D341Med (cell line): ENCODE measurements at places on chromosomes 2 and 18.

- no peak for DNase-seq
Observed at GRCh38 chr2:236216711-236217110, 47.5 kb downstream of the ASB18 start.

GRCh38 chr18:6553234-6553900, 138.7 kb upstream of the L3MBTL4 start:
- DNase-seq, result no peak

DNA sequence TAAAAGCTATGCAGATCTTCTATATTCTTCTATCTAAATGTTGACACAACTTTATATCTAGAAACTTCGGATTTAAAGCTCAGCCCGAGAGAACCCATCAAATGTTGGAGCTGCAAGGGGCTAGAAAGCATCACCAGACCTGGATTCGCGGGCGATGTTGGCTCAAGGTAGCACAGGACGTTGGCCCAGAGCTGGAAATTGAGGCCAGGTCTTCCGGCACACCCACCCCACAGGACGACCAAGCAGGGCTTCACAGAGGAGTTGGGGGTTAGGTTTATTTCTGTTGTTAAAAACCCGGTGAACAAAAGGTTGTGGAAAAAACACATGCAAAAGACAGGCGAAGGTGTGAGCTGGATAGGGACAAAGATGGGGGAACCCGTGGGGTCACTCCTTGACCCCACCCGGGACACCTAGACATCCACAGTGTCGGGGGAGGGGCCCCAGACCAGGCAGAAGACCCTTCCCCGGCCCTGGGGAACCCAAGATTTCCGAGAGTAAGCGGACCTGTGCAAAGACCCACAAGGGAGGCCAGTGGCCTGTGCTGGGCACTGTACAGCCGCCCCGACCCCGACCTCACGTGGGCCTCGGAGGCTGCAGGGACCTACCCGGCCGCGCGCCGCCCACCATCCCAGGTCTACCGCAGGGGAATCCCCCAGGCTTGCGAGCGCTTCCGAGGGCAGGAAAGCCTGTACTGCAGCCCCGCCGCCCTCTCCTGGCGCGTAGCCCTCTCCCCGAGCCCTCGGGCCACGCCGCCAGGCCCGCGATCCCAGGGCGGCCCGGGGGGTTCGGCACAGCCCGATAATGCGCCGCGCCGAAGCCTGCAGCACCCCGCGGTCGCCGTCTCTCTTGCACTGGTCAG, 1.8 kb upstream of the AGBL5 start:
- DNase-seq, result peak; percentile 78

DNA sequence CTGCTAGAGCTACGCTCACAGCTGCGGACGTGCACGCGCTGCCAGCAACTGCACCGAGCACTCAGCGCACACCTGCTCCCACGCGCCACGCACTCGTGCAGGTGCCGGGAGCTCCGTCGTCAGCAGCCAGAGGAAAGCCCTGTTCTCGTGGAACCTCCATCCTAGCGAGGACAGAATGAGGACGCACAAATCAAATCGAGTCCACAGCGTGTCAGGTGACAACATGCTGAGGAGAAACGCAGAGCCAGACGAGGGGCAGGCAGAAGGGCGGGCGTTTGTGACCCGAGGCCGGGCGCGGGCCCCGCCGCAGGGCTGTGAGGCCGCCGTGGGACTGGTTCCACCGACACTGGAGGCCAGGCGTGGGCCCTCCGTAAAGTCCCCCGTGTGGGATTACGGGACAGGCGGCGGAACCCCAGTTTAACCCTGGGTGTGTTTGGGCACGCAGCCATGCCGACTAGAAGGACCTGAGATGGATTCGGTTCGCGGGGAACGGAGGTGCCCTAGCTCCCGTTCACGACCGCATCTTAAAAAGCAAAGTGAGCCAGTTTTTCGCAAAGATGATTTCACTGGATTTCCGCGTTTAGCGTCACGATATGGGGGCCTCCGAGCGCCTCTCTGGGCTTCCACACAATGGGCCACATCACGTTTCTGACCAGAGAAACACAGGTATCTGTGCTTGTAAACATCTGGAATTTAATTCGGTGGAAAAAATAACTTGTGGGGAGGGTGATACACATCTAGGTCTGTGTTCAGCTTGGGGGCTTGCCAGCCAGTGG, 26.9 kb upstream of the ALKAL2 start:
- no peak for DNase-seq

DNA sequence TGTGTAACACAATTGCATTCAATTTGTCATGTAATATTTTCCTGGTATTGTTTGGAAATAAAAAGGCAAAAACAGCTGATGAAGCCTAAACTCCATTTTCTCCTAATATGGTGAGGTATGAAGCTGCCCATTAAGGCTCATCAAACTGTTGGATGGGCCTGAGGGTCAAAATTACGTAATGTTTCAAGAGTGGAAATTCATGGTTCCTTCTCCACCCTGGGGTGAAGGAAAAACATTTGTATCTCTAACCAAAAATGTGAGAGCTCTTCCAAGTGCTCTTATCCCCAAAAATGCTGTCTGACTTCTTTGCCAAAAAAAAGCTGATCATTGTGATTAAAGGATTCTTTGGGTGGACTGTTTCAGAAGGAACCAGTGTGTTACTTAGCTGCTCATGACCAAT, 91.8 kb downstream of the ARHGAP28 start:
- no peak for DNase-seq

DNA sequence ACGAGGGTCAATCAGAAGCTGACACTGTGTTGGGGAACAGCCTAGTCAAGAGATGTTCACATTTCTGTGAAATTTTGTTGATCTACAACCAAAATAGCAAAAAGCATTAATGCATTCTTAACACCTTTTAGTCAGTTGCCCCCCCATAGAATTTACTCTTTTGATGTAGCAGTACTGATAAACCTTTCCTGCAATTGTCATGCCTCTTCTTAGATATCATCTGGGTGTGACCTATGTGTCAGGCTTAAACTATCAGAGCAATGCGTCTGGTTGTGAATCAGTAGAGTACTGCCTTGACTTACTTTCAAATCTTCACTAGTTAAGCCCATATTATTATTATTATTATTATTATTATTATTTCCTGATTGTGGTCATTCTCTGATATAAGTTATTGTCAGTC, 61.9 kb downstream of the GREB1L start:
- no peak for DNase-seq

- no peak for DNase-seq
Observed at GRCh38 chr2:226308323-226308680, 491.3 kb downstream of the IRS1 start.

DNA sequence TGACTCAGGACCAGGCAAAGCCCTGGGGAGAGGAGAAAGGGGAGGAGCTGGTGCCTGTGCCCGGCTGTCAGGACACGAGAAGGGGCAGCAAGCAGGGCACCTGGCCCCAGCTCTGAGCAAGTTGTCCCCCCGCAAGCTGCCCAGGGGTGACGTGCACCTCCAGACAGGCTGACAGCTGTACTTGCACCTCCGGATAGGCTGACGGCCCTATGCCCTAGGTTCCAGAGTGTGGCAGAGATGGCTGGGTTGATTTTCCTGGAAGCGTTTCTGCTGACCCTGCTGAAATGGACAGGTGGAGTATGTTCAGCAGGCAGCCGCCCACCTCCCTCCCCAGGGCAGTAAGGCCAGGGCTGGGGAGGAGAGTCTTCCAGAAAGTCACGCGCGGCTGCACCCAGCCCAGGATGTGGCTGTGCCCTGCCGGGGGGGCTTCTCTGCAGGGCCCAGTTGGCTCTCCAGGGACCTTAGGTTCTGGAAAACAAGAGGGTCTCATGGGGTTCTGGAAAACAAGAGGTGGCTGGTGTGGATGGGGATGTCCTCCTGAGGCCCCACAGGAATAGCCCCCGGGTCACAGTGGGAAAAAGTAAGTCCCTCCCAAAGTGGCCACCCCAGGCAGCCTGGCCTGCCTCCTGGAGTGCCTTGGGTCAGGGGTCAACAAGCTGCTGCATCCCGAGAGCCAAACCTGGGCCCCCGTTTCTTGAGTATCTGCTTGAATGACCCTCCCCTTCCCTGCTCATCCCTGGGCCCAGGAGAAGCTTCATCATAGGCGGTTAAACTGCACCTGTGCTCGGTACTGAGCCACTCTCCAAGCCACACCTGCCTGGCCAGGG, 71.4 kb upstream of the OTOS start:
- no peak for DNase-seq

GRCh38 chr2:12070153-12070552, 323.7 kb downstream of the LPIN1 start:
- no peak for DNase-seq
